RPMI7951 (cell line): ENCODE measurements at places on chromosomes 4 and X.

- DNase-seq = no peak
These were observed 603.8 kb downstream of the RAPGEF2 start for GRCh38 chr4:159706704-159707103.

GRCh38 chrX:118347736-118348135 is 1.8 kb downstream of the WDR44 start:
- no peak for DNase-seq

- no peak for DNase-seq
These were observed 76.7 kb upstream of the TAB3 start for GRCh38 chrX:30965767-30966166.

DNA sequence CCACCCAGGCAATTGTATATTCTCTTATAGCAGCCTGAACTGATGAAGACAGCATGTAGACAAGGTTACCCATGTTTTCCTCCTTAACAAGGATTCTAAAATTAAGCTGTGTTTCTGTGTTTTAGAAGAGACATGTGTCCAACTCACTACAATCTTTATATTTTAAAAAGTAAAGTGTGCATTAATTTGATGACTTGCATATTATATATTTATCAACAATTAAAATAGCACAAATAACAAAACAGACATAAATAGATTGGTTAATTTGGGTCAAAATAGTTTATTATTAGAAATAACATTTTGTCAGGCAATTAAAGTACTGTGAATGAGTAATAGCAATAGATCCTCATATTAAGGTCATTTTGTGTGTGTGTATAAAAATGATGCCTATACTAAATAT is 357.1 kb downstream of the PDGFC start:
- DNase-seq = no peak
